ENCODE measurements at places on chromosomes 4 and X.
A peak's percentile ranks its signal among the peaks of the same experiment; 100 is the strongest.

- DNase-seq: no peak
These were observed 66.0 kb downstream of the RHOH start for GRCh38 chr4:40262861-40263260.

- DNase-seq: no peak
These were observed 114.4 kb downstream of the LAS1L start for GRCh38 chrX:65420154-65420553.

GRCh38 chr4:3124070-3124767 lies 49.7 kb downstream of the HTT start:
- DNase-seq: no peak

GRCh38 chr4:101172369-101172768 lies 175.0 kb downstream of the PPP3CA start:
- DNase-seq: no peak

DNA sequence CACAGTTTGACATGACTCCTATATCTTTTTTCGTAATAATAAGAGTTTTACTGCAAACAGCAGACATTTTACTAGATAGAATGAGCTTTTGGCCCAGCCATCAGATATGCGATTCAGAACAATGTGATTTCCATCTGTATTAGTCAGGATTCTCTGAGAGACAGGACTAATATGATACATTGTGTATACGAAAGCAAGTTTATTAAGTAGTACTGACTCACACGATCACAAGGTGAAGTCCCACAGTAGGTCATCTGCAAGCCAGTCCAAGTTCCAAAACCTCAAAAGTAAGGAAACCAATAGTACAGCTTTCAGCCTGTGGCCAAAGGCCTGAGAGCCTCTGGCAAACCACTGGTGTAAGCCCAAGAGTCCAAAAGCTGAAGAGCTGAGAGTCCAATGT lies 24.1 kb downstream of the CXCL8 start:
- DNase-seq: no peak

GRCh38 chrX:70664726-70665125 lies 220.1 kb downstream of the DLG3 start:
- DNase-seq: no peak

DNA sequence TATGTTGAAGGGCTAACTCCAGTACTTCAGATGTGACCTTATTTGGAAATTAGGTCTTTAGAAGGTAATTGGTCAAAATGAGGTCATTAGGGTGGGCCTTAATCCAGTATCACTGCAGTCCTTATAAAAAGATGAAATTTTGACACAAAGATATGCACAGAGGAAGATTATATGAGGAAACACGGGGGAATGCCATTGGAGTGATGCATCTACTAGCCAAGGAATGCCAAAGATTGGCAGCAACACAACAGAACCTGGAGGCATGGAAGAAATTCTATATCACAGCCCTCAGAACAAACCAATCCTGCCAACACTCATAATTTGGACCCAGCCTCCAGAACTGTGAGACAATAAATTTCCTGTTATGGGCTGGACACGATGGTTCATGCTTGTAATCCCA lies 17.6 kb downstream of the TRIM61 start:
- DNase-seq: no peak

GRCh38 chr4:146439999-146440398 lies 81.7 kb downstream of the SLC10A7 start:
- DNase-seq: no peak

DNA sequence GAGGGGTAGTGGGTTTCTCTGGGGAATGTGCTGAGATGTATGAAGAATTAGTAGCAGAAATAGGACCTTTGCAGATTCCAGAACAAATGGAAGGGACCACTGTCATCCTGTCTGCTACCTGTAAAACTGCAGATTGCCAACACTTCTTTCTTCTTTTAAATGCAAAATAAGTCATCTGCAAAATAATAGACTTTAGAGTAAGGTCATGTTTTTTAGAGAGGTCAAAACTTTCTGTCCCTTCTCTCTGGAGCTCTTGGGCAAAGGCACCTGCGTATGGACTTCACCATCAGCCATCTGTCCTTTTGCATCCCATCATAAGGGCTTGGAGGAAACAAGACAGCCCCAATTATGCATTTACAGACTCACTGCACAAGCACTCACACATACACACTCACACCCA lies 121.1 kb upstream of the PPARGC1A start:
- DNase-seq: no peak

- no peak for DNase-seq
These were observed 406.4 kb downstream of the FAM47A start for GRCh38 chrX:33725535-33726210.

- DNase-seq: no peak
These were observed 11.5 kb downstream of the ZFYVE28 start for GRCh38 chr4:2406920-2407319.

DNA sequence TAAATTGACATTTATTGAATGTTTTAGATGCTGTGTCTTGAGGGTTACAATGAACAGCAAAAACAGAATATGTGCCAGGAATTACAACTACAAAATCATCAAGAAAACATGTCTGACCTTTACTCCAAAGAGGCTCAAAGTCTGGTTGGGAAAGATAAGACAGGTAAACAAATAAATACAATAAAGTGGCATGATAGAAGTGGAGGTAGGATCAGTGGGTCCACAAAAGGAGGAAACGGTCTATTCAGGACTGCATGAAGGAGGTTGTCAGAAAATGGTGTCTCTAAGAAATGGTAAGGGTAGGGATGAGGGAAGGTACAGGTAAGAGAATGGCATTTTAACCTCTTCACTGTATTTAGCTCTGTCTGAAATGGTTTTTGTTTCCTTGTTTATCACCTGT lies 3.8 kb downstream of the ARHGEF38 start:
- no peak for DNase-seq

DNA sequence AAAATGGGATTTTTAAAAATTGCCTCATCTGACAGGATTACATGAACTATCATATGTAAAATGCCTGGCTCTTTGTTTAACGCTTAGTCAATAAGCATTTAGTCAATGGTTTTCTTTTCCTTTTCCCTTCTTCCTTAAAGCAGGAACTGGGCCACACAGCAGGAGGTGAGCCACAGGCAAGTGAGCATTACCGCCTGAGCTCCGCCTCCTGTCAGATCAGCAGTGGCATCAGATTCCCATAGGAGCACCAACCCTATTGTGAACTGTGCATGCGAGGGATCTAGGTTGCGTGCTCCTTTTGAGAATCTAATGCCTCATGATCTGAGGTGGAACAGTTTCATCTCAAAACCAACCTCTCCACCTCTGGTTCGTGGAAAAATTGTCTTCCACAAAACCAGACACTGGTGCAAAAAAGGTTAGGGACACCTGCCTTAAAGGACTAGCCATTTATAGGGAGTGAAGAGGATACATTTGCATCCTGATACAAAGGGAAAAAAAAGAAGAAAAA lies 306.1 kb downstream of the FBXW7 start:
- no peak for DNase-seq

DNA sequence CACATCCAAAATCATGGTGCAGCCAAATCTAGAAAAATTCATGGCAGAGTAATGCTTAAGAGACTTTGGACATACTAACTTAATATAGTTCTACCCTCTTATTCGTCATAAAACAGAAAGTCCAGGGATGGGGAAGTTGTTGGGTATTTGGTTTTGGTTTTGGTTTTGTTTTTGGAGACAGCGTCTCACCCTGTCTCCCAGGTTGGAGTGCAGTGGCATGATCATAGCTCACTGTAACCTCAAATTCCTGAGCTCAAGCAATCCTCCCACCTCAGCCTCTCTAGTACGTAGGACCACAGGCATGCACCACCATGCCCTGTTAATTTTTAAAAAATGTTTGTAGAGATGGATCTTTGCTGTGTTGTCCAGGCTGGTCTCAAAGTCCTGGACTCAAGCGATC lies 271.8 kb upstream of the TENM3 start:
- no peak for DNase-seq

- no peak for DNase-seq
These were observed 46.9 kb downstream of the MTM1 start for GRCh38 chrX:150615356-150615755.

- no peak for DNase-seq
These were observed 11.4 kb downstream of the HTRA3 start for GRCh38 chr4:8280876-8281440.

- no peak for DNase-seq
These were observed 4.5 kb downstream of the RAPGEF2 start for GRCh38 chr4:159107203-159107925.

GRCh38 chrX:85499400-85499799 lies 119.9 kb upstream of the POF1B start:
- no peak for DNase-seq

DNA sequence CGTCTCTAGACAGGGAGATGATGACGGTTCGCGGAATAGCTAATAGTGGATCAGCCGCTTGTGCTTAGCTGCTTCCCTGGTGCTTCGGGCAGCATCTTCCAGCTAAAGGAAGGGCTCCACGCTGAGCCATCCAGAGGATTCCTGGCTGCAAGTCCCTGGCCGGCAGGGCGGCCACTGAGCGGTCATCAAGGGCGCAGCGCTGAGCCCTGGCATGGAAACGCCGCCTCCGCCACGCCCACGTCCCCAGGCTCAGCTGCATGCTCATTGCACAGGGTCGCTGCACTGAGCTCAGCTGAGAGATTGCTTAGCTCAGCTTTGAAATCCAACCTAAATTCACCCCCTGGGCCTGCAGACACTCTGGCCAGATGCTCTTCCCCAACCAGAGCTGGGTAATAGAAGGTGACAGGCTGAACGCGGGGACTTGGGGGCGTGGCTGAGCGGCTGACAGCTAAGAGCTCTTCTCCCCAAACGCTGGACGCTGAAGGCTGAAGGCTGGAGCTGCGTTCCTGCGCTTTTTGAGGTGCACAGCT lies 118.2 kb upstream of the KIT start:
- DNase-seq: peak; percentile 64

DNA sequence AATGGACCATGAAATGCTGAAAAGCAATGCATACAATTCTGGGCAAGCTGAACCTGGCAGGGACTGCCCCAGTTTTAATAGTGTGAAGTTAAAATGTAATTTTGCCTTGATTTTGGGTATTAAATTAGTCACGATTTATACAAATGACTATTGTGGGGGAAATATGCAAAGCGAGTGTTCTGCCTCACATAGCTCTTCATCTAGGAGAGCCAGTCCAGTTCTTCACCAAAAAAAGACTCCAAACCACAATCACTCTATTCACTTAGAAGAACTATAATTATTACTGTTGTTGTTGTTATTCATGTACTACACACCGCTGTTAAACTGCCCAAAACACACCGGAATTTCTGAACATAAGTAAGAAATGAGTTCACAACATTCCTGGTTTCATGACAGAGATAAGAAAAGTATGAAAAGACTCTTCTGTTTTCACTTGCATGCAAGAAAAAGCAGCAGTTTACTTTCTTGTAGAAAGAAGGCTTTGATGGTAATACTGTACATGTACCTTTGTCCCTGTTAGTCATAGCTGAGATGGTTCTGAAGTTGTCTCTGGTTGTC lies 101.9 kb downstream of the QRFPR start:
- no peak for DNase-seq

DNA sequence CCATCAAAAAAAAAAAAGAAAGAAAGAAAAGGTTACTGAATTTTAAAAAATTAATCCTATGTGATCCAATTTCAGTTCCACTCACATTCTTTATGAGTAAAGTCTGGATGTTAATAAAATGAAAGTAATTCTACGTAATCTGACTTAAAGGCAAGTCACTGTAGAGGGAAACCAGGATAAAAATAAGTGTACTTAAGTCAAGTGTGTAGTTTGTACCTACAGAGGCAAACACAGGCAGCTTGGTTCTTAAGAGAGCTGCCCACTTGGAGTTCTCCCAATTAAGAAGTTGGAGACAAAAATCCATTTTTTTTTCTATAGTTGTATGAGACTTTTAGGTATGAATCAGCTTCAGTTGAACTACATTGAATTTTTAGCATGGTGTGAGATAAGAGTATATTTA lies 7.0 kb upstream of the LRAT start:
- DNase-seq: no peak

DNA sequence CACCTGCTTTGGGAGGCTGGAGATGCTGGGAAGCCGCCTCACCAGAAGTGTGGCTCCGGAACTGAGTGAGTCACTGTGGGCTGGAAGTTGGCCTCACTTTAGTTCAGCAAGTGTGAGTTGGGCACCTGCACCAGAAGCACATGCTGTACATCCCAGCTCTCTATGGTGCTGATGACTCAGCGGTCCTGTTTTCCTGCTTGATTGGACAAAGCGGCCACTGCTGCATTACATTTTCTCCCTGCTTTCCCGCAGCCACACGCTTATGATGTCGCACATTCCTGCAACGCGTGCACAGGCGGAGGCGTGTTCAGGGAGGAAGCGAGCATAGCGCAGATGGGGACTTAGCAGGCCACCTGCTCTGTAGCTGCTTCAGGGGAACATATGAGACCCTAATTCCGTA lies 26.7 kb upstream of the CLDN34 start:
- no peak for DNase-seq

GRCh38 chrX:108699368-108699767 lies 37.0 kb downstream of the IRS4 start:
- DNase-seq: no peak

DNA sequence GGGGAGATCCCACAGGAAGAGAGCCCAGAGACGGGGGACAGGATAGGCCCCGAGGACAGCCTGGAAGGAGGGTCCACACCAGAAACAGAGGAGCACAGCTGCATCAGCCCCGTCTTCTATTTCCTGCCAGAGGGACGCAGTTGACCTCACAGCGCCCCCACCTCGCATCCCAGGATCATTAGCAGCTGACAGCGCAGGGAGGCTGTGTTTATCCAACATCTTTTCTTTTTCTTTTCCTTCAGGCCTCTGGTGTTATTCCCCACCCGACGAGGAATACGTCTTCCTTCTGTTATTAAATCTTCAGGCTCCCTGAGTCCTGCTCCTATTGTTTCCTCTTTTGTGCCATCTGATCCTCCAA lies 75.4 kb downstream of the DCHS2 start:
- no peak for DNase-seq

GRCh38 chr4:93879919-93880318 lies 51.4 kb downstream of the ATOH1 start:
- DNase-seq: no peak

GRCh38 chr4:92497141-92497540 lies 193.4 kb downstream of the GRID2 start:
- DNase-seq: no peak

- DNase-seq: no peak
These were observed 24.8 kb downstream of the CPE start for GRCh38 chr4:165403637-165404036.

- no peak for DNase-seq
These were observed 22.4 kb downstream of the GAB1 start for GRCh38 chr4:143358923-143359643.

- DNase-seq: no peak
These were observed 18.6 kb upstream of the BRWD3 start for GRCh38 chrX:80828232-80828631.

- DNase-seq: no peak
These were observed 659.8 kb upstream of the MAGEB2 start for GRCh38 chrX:29555465-29556091.

- DNase-seq: no peak
These were observed 773.2 kb upstream of the FTHL17 start for GRCh38 chrX:31845003-31845402.

GRCh38 chrX:73828080-73828720 lies 265.2 kb downstream of the CHIC1 start:
- no peak for DNase-seq

- DNase-seq: no peak
These were observed 70.8 kb downstream of the DCAF8L1 start for GRCh38 chrX:27910412-27910811.
